NCI-H1105 (cell line): ENCODE measurements at places on chromosomes 12 and 14.

GRCh38 chr12:5921027-5921909, 23.8 kb downstream of the ANO2 start:
- no peak for DNase-seq

- DNase-seq, result no peak
Measured at GRCh38 chr14:90654831-90655276, 161.4 kb downstream of the TTC7B start.

DNA sequence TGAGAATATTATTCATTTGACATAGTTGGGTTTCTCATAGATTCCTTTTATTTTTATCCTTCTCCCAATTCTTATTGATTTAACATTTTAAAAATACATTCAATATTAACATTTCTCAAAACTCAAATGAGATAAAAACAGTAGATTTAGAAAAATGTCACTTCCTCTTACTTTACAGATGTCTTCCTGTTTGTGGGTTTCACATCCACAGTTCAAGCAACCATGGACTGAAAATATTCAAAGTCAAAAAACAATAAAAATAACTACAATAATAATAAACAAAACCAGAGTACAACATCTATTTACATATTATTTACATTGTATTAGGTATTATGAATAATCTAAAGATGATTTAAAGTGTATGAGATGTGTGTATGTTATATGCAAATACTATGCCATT, 111.3 kb upstream of the SLC16A7 start:
- DNase-seq, result no peak

GRCh38 chr12:89348894-89349699, 3.2 kb downstream of the DUSP6 start:
- DNase-seq, result no peak
